ENCODE measurements at places on chromosomes 6 and 20.

DNA sequence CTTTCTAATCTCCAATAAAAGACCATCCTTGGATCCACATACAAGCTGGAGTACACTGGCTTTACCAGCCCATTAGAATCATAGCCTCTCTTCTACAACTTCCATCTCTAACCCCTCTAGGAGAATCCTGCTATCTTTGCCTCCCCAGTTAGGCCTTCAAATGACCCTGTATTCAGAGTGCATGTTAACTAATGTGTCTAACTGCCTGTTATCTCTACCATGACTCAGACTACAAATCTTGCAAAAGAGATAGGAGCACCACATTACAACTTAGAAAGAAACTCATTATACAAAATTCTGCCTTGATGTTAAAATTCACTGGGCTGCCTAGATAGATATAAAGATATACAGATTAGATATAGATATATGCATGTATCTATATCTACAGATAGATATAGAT, 28.2 kb downstream of the GPR63 start:
- no peak for DNase-seq

DNA sequence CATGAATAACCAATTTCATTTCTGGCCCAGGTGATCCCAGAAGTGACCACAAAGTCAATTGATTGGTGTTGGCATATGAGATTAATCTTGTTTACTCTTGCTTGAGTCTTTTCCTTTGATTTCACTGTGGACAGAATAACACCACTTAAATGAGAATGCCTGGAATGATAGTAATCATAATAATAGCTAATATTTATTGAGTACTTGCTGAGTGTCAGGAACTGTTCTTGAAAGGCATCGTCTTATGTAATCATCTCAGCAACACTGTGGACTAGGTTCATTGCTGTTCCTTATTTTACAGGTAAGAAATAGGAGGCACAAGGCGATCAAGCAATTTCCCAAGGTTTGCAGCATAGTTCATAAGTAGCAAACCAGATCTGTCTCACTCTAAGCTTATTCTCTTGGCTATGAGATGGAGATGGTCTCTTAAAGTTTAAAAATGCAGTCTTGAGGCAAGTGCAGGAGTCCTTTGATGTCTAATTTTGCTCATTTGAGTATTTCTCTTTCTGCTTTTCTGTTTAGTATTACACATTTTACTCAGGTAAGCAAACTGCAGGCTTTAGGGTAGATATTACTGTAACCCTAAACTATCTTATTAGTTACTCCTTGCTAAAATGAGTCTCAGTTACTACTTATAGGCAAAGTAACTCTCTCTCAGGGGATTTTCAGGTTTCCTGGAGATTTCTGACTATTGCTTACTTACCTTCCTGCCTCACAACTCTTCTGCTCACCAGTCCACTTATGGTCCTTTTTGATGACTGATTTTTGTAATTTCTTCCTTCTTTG, 6.3 kb downstream of the ADGRG6 start:
- DNase-seq, result no peak

DNA sequence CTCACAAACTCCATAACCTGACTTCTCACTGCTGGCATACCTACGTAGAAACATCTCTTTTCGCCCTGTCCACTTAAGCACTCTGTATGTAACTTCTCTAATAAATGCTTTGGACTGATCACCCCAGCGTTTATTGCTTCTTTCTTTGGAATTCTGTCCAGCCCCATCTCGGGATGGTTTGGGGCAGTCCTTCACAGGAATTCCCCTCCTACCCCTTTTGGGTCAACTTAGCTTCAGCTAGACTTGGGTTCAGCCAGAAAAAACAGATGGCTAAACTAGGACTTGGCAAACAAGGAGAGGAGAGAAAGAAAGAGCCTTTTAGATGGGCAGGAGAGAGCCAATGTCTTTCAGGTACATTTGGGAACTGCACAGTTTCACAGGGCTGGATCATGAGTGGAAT, 3.9 kb upstream of the LTV1 start:
- DNase-seq, result no peak

DNA sequence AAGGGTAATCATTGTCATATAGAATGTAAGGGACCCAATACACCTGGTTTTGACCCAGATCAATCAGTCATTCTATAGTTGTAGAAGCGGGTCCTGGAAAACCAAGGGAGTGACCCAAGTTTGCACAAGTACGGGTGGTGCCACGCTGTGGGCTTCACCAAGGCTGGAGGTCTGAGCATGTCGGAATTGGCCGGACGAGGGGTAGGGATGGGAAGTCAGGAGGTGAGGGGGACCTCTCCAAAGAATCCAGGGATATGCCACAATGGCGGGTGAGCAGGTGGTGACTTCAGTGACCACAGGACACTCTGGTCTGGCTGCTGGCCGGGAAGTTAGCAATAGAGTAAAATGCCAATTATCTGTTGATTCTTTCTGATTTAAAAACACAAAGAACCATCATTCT, 186.6 kb upstream of the FOXQ1 start:
- DNase-seq, result no peak

DNA sequence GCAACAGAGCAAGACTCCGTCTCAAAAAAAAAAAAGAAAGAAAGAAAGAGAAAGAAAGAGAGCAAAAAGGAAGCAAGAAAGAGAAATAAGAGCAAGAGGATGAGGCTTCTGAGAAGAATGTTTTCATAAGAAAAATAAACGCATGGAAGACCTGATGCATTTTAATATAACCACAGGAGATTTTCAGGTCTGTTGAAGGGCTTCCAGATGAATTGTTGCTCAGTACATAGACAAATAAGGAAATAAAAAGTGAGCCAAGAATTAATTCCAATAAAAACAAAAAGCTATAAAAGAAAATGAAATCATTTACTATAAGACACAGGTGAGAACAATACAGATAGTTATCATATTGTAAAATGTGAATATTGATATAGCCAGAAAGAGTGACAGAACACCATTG, 43.5 kb downstream of the PERP start:
- DNase-seq, result no peak

DNA sequence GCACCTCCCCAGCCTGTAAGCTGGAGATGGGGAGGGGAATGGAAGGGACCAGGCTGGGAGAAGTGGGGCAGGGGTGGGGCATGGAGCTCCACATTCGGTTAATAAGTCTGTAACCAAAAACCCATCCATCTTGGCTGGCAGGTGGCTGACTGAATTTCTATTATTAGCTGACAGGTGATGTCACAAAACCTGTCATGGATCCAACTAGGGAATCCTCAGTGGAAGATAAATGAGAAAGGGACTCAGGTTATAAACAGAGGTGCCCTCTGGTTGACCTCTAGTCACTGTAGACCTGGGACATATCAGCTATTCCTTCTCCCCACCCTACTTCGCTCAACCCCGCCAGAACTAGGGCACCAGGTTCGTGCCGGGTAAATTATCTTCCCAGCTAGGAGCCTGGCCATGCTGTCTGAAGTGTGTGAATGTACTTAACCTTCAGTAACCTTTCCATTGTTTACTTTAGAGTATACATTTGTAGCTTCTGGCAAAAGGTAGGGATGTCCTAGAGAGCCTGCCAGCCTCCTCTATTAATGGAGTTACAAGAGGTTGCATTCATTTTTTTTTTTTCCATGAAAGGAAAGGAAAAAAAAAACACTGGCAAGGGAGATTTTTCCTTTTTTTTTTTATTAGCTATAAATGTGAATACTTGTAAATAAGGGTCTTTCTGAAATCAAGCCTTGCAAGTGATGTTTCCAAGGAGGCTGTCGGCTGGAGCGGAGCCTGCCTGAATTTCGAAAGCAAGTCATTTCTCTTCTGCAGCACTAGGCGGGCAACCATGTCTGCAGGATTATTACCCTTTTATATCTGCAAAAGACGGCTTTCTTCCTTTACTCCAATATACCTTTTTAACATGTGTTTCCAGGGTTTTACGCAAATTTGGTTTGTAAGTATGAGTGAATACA, 135.9 kb downstream of the TMEM242 start:
- DNase-seq, result no peak

- no peak for DNase-seq
These were observed 5.5 kb upstream of the NPBWR2 start for GRCh38 chr20:64112691-64113443.

DNA sequence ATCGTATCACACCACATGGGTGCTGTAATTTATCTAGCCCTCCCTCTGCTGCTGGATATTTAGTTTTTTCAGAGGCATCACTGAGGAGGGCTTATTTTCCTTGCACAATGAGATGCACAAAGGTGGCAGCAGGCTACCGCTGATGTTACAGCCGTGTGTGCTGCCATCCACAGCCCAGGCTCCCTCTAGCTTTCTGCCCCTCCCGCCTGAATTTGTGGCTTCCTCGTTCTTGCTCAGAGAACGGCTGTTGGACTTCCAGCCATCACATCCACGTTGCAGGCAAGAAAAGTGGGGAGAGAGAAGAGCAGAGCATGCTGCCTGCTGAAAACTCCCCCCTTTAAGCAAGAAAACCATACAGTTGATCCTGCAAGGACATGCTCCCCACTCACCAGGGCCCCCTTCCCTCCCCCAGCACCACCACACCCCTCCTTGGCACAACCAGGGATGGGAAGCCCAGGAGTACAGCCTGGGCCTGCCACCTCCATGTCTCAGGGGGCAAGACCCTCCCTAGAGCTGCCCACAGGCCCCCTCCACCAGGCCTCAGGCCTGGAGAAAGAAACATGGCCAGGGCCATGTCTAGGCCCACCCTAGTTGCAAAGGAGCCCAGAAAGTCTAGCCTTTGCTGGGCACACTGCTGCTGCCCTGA, 102.6 kb downstream of the MRPL14 start:
- DNase-seq, result no peak

- no peak for DNase-seq
These were observed 15.1 kb downstream of the GSTA1 start for GRCh38 chr6:52788478-52788877.

- DNase-seq, result no peak
These were observed 93.8 kb downstream of the JPH2 start for GRCh38 chr20:44093249-44093582.

DNA sequence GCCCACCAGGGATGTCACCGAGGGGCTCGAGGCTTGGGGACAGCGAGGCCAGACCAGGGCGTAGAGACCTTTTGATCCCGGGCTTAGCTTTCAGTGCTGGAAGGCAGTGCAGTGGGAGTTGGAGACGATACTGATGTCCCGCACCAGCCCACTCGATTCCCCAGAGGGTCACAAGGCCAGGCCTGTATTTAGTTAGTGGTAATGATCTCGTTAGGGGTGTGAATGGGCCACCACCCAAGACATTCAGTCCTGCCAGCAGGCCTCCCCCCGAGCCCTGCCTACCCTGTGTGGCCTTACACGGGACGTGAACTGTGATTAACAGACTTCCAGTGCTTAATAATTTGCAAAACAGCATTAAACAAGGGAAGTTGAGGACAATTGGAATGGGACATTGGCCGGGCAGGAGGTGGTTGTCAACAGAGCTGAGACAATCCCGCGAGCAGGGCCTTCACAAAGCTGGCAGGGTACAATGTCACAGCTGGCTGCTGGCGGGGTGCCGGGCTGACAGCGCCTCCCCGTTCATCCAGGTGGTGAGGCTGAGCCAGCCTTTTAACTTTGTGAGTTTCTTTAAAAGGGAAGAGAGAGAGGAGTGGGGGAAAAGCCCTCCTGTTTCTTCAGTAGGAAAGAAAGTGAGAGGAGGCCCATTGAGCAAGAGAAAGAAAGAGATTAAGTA, 175.3 kb upstream of the RALGAPA2 start:
- DNase-seq, result no peak

DNA sequence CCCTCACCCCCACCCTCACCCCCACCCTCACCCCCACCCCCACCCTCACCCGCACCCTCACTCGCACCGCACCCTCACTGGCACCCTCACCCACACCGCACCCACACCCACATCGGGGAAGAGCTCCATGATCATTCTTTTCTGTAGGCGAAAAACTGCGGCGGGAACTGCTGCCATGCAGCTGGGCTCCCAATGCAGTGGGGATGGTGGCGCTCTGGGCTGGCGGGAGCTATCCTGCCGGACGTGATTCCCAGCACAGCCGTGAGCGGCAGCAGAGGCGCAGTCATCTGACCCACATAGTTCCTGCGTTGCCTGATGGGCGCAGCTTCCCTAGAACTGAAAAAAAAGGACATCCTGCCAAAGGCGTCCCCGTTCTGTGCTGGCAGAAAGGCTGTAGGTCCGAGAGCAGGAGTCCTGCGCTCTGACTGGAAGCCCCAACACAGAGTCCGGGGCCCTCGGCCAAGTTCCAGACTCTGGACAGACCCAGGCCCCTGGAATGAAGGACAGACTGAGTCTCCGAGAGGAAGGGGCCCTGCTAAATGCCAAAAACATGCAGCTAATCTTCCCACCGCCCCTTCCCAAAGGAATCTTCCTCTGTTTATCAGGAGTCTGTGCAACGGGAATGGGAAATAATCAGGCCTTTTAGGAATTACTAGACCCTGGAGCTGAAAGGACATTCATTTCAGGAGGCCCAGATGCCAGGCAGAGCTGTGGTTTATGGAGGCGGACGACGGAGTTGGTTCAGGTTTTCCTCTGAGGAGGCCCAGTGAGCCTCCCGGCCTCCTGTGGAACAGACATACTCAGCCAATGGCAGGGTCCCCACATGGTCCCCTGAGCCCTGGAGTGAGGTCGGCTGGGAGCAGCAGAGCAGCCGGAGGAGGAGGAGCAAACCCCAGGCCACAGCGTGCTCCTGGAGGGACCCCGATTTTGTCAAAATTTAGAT, 14.1 kb upstream of the TCFL5 start:
- peak; percentile 81 for DNase-seq

DNA sequence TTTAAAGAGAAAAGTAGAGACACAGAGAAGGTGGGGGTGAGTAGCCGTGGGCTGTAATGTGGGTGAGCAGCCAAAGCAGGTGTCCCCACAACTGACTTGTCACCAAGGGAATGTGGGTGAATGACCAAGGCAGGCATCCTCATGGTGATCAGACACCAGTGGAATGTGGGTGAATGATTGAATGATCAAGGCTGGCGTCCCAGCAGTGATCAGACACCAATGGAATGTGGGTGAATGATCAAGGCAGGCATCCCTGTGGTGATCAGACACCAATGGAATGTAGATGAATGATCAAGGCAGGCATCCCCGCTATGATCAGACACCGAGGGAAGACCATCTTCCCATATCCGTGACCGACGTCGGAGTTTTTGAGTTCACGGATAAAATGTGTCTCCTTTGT, 49.8 kb upstream of the OR14J1 start:
- DNase-seq, result no peak

- DNase-seq, result no peak
These were observed 723.2 kb downstream of the EPM2A start for GRCh38 chr6:145012039-145012662.

GRCh38 chr20:63312690-63313348, 19.8 kb downstream of the COL20A1 start:
- DNase-seq, result no peak

DNA sequence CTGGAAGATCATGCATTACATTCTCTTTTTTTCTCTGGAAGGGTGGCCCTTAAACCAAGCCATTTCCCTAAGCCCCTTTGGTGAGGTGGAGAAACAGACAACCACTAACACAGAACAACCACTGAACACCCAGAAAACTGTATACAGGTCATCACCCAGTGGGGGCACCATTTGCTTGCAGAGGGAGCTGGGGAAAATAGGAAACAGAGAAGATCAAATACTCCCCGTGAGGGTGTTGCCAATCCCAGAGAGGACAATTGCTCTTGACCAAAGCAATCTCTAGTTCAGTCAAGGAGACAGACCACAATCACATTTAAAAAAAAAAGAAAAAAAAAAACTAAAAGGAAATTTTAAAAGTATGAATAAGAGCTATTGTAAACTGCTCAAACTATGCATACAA, 865 bp upstream of the DAAM2 start:
- no peak for DNase-seq

All from RWPE1 (cell line).